GM04504 (cell line): ENCODE measurements at places on chromosomes 6 and 20.

DNA sequence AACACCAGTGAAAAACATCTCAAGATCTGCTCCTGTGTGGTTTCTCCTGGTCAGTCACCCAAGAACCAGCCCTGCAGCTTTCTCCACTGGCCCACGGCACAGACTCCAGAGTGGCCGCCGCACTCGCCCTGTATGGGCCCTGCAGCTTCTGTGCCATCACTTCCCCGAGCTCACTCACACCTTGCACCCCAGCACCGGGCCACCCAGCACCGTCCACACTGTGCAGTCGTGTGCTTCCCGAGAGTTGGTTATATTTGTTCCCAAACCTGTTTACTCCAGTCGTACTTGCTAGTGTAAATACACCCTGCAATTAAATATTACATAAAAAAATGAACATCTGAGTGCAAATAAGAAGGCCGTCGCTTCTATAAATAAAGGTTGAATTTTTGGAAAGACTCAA lies 341.7 kb downstream of the CDH26 start:
- DNase-seq = no peak

- DNase-seq = no peak
Observed at GRCh38 chr6:15410752-15411151, 164.9 kb downstream of the JARID2 start.

- DNase-seq = no peak
Observed at GRCh38 chr20:46774236-46774635, 64.8 kb downstream of the SLC2A10 start.

DNA sequence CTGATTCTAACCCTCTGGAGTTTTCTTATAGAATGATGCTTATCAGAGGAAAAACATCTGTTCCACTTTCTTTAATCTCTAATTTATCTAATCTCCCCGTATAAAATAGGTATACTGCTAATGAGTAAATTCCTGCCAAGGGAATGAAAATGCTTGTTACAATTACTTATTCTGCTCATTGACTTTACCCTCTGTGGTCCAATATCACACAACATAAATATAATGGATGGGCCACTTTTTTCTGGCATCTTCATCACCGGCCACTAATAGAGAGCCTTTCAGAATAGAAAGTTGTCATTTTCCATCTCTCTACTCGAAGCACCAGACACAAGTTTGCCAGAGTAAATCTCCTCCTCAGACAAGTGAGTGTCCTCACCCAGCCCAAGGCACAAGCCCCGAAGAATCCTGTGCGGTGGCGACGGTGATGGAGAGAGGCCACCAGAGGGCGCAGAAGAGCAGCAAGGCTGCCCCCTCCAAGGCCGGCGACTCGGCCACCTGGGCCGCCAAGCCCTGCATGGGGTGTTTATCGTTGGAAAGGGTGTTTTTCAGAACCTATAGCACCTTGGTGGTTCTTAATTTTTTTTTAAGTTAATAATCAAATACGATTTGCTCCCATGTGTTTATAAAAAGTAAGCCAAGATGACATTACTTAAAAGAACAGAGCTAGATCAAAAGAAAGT lies 212.9 kb upstream of the ARID1B start:
- DNase-seq = peak; percentile 23

- DNase-seq = no peak
Observed at GRCh38 chr6:40340196-40340595, 247.0 kb downstream of the LRFN2 start.

DNA sequence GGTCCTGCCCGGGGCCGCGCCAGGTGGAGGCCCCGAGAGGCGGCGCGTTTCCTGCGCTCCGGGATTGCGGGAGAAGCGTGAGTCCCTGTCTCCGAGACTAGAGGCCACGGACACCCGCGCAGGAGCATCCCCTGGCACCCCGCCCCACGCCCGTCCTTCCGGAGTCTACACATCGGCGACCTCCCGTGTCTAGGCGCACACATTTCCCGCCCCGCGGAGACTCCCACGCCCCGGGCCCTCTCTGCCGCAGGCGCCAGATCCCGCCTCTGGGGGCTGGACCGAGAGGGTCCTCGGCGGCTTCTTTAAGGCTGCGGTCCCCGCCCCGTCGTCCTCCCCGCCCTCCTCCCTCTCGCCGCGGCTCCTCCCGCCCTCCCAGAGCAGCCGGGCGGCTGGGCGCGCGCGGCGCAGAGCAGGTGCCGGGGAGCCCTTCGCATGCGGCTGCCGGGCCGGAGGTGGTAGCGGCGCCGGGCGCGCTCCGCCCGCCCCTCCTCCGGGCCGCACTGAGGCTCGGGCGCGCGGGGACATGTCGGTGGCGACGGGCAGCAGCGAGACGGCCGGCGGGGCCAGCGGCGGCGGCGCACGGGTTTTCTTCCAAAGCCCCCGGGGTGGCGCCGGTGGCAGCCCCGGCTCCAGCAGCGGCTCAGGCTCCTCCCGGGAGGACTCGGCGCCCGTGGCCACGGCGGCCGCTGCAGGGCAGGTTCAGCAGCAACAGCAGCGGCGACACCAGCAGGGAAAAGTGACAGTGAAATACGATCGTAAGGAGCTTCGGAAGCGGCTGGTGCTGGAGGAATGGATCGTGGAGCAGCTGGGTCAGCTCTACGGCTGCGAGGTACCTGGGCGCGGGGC lies at the start of gene PPP1R14C:
TSS of gene PPP1R14C (plus strand) at position 375 of the 846 bp plus-strand sequence. CDS start at position 524, 149 bp downstream.
- DNase-seq = no peak

- no peak for DNase-seq
Observed at GRCh38 chr20:20167698-20168097, 115.4 kb downstream of the CFAP61 start.

GRCh38 chr20:46549188-46549972 lies 1.1 kb downstream of the OCSTAMP start:
- DNase-seq = no peak
